ENCODE measurements at places on chromosomes 6 and 20.

GRCh38 chr6:89599727-89600126, 38.8 kb downstream of the LYRM2 start:
- DNase-seq: no peak

DNA sequence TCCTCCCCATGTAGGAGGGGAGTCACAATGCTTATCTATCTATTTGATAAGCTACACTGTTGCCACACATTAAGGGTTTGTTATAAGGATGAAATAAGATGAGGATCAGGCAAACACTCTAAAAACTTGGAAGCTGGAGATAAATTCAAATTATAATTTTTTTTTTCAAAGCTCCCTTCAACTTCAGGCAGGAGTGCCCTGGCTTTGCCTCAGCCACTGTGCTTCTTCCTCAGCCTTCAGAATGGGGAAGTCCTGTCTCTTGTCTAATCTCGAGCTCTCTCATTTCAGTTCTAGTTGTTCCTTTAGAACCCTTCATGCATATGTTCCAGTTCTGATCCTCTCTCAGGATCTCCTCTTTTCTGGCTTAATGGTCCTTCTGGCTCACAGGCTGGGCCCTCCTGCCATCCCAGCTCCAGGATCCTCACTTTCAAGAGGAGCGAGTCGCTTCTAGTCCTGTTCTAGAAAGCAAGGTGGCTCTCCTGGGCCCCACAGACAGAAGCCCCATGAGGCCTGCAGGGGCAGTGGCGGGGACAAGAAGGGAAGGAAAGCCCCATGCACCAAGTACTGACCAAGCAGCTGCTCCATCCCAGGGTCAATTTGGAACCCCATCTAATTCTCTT, 164.3 kb downstream of the VEGFA start:
- no peak for DNase-seq

DNA sequence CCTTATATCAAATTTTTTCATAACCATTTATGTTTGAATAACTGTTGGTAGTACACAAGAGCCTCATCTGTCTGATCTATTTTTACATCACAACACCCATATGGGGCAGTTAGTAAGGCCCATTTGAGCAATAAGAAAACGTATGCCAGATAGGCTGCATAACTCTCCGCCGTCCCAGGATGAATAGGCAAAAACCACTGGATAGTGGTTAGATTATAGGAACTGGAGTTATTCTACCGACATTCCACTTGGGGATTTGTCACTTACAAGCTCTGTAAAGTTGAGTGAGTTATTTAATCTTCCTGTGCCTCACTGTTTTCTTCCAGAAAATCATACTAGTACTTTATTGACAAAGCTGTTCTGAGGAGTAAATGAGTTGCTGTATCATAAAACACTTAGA, 881.9 kb downstream of the QKI start:
- no peak for DNase-seq

- no peak for DNase-seq
These were observed 145.3 kb downstream of the AIG1 start for GRCh38 chr6:143205991-143206390.

- DNase-seq: no peak
These were observed 4.1 kb downstream of the CCDC170 start for GRCh38 chr6:151497905-151498304.

DNA sequence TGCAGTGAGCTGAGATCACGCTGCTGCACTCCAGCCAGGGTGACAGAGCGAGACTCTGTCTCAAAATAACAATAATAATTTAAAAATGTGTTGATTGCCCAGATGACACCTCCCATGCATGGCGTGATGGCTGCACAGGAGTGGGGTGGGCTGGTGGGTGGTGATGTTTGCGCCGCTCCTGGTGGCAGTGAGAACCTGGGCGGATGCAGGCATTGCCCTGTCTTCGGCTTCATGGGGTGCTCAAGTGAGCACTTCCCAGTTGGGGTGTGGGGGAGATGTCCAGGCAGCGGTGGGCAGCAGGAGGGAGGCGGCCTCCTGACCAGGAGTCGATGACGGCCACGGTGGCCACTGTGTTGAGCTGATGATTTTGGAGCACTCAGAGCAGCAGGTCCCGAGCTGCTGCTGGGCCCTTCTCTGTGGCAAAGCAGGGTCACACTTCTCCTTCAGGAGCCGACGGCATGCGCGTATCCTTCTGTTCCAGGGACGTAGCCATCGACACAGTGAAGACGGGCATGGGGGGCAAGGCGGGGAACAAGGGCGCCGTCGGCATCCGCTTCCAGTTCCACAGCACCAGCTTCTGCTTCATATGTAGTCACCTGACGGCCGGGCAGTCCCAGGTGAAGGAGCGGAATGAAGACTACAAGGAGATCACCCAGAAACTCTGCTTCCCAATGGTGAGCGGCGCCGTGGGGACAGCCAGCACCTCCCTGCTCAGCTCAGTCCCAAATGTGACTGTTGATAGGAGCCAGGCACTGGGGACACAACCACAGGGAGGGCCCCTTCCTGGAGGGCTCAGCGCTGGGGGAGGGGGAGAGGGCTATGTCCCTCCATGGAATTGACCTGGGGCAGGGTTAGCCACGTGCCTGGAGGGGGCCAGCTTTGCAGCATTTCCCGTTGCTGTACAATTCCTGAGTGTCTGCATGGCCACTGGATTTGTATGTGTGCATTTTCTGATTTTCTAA, 89.7 kb downstream of the SYNJ2 start:
- no peak for DNase-seq

GRCh38 chr6:142474531-142475289, 172.9 kb downstream of the ADGRG6 start:
- peak; percentile 82 for DNase-seq

DNA sequence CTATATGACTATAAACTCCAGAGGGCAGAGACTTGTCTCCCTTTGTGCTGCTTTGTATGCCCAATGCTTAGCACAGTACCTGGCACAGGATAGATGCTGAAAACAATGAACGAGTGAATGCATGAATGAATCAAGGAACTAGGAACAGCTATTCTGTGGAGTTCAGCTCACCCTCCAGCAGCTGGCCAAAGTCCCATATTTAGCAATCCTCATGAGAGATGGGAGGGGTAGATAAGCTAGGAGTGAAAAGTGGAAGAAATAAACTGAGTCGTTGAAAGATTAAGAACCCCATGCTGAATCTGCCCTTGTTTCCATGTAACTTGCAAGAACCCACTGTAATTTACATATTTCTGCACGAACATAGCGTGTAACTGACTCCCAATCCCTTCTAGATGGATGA, 106.5 kb downstream of the MAFB start:
- DNase-seq: peak; percentile 45

DNA sequence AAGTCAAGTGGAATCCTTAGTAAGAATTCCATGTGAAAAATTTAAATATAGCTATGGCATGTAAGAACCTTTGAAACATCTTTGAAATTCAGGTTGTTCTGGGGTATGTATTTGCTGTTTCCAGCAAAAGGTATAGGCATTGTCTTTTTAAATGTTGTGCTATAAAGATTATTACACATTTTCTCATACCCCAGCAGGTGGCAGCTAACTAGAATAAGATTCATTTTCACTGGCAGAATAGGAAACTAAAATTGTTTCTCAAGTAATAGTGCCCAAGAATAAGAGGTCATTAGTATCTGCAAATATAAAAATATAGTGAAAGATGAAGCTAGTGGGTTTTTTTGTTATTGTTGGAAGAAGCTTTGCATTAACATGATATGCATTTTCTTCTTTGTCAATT, 1.8 kb downstream of the GRIK2 start:
- no peak for DNase-seq

- DNase-seq: peak; percentile 83
These were observed 99.1 kb downstream of the CDH26 start for GRCh38 chr20:60057123-60057865.

GRCh38 chr6:149924933-149925252, 2.0 kb upstream of the RAET1G start:
- no peak for DNase-seq

DNA sequence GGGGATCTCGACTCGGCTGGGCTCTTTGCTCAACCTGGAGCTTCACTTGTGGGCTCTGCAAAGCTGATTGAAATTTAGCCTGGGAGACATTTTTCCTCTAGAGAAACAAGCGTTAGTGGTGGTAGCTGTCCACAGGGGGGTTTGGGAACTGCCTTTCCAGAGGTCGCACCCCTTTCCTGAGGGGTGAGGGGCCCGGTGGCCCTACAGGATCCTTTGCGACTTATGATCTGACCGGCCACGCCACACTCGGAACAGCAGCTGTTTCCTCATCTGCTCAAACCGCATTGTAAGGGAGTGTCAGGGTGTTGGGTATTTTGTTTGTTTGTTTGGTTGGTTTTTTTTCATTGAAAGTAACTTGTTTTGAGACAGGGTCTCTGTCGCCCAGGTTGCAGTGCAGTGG, 21.0 kb downstream of the PNLDC1 start:
- no peak for DNase-seq

DNA sequence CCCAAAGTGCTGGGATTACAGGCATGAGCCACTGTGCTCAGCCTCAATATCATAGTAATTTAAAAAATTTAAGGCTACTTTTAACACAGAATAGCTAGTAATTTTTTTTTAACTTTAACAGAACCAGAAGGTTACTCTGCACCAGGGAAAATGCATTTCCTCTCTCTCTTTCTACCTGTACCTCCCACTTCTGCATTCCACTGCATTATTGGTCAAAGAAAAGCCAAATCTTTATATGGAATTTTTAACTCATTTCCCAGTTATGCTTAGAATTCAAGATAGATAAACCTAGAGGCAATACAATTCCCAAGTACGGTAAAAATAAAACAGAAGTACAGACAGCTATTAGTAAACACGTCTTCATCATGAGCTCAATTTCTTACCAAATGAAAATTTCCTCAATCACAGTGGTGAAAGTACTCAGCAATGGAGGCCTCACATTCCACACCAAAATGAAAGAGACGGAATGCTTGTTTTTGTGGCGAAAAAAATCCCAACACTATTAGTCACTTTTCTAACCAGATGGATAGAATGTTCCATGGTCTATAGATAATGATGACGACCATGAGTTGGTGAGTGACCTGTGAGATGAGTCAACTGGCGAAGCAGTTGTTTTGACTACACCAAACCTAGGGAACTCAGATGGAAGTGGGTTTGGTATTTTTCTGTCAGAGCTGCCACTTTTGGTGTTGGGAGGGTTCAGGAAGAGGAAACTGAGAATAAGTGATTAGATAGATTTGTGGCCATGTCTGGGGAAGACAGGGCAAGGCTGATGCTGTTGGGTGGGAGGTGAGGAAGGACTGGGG, 104.7 kb upstream of the SGK1 start:
- no peak for DNase-seq

DNA sequence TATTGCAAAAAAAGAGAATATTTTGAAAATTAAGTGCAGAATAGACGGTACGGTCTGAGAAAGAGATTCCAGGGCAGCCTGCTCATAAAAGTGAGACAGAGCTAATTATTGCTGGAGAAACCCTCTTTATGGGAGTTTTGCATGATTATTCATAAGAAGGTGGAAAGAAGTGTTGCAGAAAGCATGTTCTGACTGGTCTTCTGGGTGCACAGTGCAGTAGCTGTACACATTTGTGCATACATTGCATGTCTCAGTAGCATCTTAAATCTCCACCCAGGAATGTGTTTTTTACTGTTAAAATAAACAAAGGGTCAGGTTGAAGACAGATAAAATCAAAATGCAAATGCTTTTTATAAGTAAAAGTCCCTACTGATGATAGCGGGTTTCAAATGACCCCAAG, 1813.6 kb upstream of the DEFB115 start:
- no peak for DNase-seq

- DNase-seq: no peak
These were observed 99.6 kb downstream of the SSR1 start for GRCh38 chr6:7213416-7213815.

DNA sequence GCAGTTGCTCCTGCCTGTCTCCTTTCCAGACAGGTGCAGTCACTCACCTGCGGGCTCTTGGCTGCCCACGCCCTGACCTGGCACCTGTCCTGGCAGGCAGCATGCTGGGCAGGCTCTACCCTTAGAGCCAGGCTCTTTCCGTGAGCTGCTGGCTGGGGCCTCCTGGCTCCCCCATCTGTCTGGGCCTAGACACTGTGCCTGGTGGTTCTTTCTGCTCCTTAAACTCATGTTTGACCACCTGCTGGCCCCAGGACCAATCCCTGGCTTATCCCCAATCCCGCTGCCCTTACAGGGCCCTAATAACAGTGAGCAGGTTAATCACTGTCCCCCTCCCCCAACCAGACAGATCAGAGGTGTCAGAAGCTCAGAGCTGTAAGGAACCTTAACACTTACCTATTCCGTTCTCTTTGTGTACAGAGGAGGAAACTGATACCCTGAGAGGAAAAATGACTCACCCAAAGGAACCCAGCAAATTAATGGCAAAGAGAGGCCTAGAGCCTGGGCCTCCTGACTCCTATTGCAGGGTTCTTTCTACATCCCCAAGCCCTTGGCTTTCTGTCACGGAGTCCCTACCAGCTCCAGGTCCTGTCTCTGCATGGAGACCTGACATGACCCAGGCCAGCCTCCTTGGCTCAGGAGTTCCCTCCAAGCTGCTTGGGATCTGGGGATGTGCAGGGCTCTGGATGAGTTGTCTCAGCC, 54.7 kb downstream of the RAB44 start:
- no peak for DNase-seq

DNA sequence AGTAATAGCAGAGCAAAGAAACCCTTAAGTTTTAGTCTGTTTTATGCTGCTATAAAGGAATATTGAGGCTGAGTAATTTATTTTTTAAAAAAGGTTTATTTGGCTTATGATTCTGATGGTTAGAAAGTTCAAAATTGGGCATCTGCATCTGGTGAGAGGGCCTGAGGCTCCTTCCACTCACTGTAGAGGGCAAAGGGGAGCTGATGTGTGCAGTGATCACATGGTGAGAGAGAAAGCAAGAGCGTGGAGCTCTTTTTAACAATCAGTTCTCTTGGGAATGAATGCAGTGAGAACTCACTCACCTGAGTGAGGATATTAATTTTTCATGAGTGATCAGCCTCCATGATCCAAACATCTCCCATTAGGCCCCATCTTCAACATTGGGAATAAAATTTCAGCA, 36.4 kb upstream of the SAMD3 start:
- DNase-seq: no peak

DNA sequence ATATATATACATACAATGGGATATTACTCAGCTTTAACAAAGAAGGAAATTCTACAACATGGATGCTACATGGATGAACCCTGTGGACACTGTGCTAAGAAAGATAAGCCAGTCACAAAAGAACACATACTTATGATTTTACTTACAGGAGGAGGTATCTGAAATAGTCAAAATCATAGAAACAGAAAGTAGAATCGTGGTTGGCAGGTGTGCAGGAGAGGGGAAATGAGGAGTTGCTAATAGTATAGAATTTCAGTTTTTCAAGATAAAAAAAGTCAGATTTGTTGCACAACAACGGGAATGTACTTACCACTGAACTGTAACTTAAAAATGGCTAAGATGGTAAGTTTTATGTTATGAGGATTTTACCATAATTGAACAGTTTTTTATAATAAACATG, 706.3 kb downstream of the TFAP2A start:
- no peak for DNase-seq

GRCh38 chr6:37038292-37039198, 33.1 kb downstream of the FGD2 start:
- DNase-seq: peak; percentile 49

GRCh38 chr6:36958775-36959554, 4.4 kb downstream of the PI16 start:
- DNase-seq: no peak

DNA sequence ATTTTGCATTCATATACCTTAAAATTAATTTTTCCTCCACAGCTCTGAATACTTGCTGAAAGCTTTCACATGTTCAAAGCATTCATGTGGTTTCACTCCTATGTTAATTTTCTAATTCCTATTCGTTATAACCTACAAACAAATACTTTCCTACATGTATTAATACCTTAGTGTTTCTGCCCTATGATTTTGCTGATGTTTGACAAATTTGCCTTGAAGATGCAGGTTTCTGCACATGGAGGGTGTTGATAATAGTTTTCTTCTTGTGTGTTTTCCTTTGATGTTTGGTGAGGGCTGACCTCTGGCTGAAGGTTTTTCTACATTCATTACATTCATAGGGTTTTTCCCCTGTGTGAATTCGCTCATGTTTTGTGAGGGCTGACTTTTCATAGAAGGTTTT, 49.3 kb upstream of the ELMO2 start:
- DNase-seq: no peak
